ENCODE measurements at places on chromosomes 2 and 18.

DNA sequence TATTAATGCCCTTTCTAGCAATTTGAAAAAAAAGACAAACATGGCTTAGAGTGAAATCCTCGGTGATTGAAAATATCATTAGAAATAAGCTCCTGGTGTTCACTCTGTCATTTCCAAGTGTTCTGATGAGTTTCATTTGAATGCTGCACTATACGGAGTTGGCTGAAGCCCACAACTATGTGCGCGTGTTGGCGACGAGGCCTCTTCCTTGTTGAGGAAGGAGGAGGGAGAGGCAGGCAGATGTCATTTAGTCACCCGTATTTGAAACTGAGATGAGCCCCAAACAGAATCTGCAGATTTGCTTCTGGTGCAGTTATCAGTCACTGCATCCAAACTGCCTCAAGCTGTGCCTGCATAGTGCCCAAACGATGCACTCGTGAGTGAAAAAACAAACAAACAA is 23.5 kb upstream of the SKOR2 start:
- no peak for DNase-seq

DNA sequence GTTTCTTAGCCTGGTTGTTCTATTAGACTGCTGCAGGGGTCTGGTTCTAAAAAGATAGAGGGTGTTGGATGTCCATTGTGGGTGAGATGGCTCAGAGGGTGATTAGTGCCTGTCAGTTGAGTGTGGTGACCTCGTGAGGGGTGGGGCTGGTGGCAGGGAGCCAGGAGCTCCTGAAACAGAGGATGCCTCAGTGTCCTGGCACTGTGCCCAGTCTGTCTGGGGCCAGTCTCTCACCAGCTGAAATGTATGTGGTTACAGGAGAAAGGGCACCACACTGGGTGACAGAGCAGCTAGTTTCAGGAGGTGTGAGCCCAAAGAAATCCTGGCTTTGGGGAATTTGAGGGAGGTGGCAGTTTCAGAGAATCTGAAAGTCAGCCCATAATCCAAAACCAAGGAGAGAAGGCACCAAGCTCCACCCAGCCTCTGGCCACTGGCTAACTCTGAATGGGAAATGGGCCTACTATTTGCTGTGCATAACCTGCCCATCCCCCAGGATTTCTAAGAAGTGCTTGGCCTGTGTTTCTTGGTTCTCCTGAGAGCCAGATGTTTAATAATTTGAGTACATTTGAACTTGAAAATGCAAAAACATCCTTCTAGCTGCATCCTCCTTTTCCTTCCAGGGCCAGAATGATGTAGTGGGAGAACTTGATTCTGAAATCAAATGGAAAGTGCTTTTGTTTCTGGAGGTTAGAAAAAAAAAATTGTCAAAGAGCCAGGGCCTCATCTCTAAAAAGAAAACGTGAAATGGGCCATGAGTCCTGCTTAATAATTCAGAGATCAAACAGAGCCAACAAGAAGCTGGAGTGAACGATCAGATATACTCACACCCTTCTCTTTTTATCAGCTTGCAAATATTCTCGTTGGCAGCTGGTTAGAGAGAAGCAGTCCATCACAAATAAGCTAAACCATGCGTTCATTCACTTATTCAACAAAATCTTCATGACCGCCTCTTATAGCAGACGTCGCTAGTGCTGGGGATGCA is 92.3 kb downstream of the B3GNT2 start:
- DNase-seq, result no peak

GRCh38 chr2:189305291-189305943 is 125.9 kb upstream of the COL5A2 start:
- DNase-seq, result no peak

- no peak for DNase-seq
Observed at GRCh38 chr2:186884587-186884986, 35.6 kb upstream of the ZSWIM2 start.

DNA sequence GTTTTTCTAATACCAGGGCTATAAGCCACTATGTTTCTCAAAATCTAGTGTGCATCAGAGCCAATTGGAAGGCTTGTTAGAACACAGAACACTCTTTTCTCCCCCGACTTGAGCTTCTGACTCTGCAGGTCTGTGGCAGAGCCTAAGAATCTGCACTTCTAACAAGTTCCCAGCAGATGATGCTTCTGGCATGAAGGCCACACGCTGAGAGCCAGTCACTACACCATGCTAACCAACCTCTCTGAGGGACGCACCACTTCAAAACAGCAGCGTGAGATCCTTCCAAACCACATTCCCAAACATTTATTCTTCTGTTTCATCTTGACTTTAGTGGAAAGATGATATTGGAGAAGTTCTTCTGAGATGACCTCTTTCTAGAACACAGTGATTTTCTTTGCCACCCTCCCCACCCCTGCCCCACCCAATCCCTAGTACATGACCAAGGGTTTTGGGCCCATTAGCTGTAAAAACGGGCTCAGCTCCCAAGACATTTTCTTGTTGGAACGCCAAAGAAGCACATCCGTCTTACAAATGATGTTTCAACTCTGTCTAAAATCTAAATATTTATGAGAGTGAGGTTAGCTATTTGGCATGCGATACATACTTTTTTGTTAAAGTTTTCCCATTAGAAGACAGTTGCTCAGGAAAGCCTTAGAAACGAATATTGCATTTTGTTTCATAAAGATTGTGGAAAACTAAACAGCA is 391.9 kb downstream of the TMEM182 start:
- DNase-seq, result no peak

- DNase-seq, result no peak
Observed at GRCh38 chr2:121171625-121172119, 113.3 kb downstream of the TFCP2L1 start.

DNA sequence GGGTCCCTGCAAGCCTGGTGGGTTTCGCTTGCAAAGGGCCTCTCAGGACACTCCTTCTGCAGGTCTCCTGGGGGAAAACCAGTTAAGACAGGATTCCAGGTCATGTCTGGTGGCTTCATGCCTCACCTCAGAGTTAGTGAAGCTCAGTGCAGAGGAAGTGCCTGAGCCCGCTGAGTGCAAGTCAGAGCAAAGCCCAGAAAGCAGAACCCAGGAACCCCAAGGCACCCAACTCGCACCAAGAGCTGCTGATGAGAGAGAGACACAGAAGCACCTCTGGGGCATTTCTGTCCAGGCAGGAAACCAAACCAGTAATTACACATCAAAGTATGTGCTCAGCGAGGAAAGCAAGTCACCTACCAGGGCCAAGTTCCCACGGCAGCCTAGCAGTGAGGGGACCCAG is 78.4 kb downstream of the ARHGEF4 start:
- no peak for DNase-seq

DNA sequence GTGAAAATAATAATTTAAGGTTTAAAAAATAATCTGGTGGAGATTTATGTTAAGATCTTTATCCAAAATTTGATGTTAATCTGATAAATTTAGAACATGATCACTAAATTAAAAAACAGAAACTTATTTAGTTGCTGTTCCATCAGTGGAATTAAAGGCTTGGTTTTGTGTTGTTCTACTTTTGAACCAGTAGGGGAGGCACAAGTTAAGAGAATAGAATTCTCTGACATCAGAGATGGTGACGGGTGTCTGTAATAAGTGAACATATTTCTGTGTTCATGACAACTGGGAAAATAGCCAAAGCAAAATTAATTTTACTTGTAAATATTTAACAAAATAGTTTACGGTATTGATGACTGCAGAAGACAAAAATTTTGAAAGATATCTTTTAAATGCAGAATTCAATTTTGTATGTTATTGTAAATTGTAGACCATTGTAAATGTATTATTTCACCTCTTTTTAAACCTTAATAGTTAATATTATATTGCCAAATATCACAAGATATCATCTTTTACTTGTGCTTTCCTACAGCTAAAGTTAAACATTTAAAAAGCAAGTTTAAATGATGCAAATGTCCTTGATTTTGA is 106.0 kb downstream of the UBR3 start:
- DNase-seq, result no peak

- DNase-seq, result no peak
Observed at GRCh38 chr18:59068276-59069071, 71.2 kb upstream of the SEC11C start.

GRCh38 chr18:24986666-24987302 is 365.2 kb downstream of the ZNF521 start:
- no peak for DNase-seq

- no peak for DNase-seq
Observed at GRCh38 chr2:200314976-200315567, 8.6 kb downstream of the SPATS2L start.

- peak; percentile 51 for DNase-seq
Observed at GRCh38 chr2:237122214-237122666, 36.6 kb downstream of the COPS8 start.

GRCh38 chr2:239251971-239252370 is 148.8 kb downstream of the HDAC4 start:
- DNase-seq, result no peak

DNA sequence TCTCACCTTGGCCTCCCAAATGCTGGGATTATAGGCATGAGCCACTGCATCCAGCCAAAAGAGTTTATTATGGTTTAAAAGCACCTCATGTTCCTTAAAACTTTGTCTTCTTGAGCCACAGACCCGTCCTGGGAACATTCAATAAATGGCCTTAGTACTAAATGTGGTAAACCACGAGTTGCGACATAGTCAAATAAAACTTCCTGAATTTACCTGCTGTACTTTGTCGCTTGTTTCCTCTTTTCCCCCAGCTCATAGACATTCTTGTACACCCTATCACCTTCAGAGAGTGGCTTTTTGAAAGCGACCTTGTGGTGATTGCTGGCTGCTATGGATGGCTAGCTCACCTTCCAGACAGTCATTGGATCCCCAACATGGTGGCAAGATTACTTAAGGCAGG is 310.4 kb downstream of the LRRTM1 start:
- DNase-seq, result no peak

DNA sequence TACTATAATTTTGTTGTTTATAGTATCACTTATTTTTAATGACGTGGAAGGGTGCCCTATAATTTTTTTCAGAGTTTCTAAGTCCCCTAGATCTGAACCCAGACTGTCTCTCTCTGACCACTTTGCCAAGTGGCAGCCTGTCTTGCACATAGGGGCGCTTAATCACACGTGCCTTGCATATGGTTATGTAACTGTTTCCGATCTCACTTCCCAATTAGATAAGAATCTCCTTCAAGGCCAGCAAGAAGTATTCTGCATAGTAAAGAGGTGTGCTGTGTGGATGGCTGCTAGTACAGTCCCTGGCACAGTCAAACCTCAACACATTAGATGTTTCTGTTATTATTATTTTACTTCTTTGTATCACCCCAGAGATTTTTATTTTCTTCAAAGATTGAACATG is 197.8 kb upstream of the SIX2 start:
- no peak for DNase-seq

- DNase-seq, result no peak
Observed at GRCh38 chr2:94956797-94957391, 68.6 kb upstream of the MAL start.

DNA sequence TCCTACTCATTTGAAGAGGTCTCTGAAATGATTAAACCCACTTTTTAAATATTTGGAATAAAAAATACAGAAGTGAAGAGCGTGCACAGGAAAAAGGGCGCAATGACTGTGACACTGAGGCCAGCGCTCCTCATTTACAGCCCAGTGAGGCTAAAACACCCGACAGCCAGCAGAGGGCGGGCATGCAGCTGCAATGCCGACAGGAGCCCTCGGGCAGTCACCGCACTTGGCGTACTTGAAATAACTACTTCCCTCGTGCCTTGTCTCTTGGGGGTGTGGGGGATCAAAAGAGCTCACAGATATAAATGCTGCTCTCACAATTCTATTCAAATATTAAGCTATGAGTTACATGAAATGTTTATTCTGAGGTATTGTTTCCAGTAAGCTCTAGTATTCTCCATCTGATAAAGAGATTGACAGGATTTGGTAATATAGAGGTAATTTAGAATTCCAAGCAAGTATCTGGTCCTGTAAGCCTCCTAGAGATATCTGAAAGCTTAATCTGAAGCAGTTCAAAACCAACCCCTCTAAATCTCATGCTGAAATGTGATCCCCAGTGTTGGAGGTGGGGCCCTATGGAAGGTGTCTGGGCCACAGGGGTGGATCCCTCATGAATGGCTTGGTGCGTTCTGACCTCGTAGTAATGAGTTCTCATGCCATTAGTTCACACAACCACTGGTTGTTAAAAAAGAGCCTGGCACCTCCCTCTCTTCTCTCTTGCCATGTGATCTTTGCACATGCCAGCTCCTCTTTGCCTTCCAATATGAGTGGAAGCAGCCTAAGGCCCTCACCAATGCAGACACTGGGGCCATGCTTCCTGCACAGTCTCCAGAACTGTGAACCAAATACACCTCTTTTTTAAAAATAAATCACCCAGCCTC is 93.6 kb downstream of the ZAP70 start:
- DNase-seq, result peak; percentile 85

GRCh38 chr18:78518805-78519204 is 460.8 kb upstream of the SALL3 start:
- no peak for DNase-seq

- peak; percentile 1 for DNase-seq
Observed at GRCh38 chr18:48792141-48792540, 158.6 kb downstream of the SMAD7 start.

DNA sequence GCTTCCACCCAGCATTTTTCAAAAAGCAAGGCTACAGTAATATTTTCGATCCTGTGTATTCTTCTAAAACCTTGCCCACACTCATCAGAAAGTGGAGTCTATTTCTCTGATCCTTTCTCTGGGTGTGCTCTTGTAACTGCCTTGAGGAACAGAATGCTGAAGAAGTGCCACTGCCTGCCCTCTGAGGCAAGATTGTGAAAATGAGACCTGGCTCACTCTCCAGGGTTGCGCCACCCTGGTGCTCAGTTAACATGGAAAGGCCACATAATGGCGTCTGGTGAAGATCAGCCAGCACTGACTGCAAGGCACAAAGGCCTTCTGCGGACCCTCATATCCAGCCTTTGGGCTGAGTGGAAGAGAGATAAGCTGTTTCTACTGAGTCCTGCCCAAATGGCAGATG is 11.2 kb upstream of the SH3RF3 start:
- DNase-seq, result no peak

GRCh38 chr2:24577481-24577880 is 86.4 kb downstream of the NCOA1 start:
- no peak for DNase-seq

DNA sequence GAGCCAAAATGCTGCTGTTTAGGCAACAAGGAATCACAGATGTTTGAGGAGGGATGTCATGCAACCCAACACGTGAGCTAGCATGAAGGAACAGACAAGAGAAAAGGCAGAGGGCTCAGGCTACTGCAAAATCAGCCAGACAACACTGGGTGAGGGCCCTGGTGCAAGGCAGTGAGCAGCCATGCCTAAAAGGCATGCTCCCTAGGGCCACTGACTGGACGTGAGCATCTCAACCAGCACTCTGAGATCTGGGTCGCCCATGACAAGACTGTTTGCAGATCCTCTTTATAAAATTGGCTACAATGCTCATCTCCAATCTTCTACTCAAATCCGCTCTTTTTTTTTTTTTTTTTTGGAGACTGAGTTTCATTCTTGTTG is 49.1 kb downstream of the KIAA2012 start:
- no peak for DNase-seq

GRCh38 chr2:29207352-29208148 is 92.3 kb downstream of the CLIP4 start:
- DNase-seq, result no peak

- DNase-seq, result no peak
Observed at GRCh38 chr2:59314031-59314766, 1073.1 kb upstream of the FANCL start.

- DNase-seq, result no peak
Observed at GRCh38 chr18:59423259-59423658, 64.2 kb upstream of the LMAN1 start.

GRCh38 chr18:76317136-76317535 is 177.9 kb downstream of the ZNF516 start:
- DNase-seq, result no peak
